Stimulated activated CD8-positive, alpha-beta memory T cell treated with anti-CD3 and anti-CD28 coated beads, Interleukin-15, amount 100 ng/mL, for 24 hours (primary cell): ENCODE measurements at places on chromosomes 1 and 21.

- no peak for DNase-seq
Observed at GRCh38 chr1:204340081-204340889, 19.4 kb downstream of the PLEKHA6 start.

GRCh38 chr1:158810311-158810710, 20.8 kb upstream of the MNDA start:
- no peak for DNase-seq

DNA sequence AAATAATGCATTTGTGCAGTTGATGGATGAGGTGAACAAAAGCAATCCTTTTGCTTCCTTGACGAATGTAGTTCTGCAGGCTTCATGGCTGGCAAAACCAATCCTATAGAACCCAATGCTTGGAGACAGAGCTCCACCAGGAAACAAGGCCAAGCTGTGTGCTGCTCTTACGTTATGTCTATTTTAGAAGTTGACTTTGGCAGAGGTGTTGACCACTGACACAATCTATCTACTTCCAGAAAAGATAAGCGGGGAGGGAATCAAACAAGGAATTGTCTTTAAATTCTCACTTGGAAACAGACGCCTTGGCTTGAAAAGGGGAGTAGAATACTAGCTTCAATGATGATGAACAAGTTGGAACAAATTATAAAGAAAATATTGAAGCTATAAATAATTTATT, 211.2 kb downstream of the SETD4 start:
- DNase-seq = no peak

GRCh38 chr1:228669242-228669585, 66.1 kb upstream of the RHOU start:
- no peak for DNase-seq

DNA sequence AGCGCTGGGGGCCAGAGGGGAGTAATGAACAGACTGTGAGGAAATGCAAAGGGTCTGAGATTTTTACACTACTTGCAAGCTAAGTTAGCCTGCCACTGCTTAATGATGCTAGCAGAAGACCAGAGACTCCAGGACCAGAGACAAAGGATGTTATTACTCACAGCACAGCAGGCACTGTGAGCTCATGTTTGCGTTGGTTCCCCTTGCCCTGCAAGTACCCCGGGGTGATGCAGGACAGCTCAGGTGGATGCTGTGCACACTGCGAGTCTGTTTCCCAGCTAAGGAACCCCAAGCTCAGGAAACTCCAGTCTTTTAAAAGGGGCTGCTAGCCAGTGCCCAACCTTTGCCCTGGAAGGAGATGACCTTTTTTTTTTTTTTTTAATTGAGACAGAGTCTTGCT, 1.2 kb downstream of the FHAD1 start:
- DNase-seq = no peak

GRCh38 chr1:109319114-109319513, 12.3 kb upstream of the MYBPHL start:
- DNase-seq = no peak

GRCh38 chr1:171583591-171584201, 38.3 kb upstream of the MYOCOS start:
- no peak for DNase-seq

- DNase-seq = no peak
Observed at GRCh38 chr1:200659269-200659668, 10.4 kb downstream of the DDX59 start.

DNA sequence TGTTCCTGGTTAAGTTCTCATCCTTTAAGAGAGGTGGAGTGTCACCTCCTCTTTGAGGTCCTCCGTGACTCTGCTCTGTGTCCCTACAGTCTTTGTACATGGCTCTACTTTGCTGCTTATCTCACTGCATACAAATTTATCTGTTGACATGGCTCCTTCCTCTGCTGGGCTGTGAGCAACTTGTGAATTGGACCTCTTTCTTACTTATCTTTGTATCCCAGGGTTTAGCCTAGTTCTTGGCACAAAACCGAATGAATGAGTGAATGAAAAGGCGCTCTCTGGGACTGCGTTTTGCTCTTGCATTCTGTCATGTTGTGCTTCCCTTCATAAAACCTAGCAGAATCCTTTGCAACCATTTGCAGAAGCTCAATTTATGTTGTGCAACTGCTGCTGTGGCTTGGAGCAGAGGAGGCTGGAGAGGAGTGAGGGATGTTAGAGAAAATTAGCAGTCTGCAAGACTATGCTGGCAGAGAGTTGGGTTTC, 12.4 kb downstream of the SLC26A9 start:
- DNase-seq = no peak

DNA sequence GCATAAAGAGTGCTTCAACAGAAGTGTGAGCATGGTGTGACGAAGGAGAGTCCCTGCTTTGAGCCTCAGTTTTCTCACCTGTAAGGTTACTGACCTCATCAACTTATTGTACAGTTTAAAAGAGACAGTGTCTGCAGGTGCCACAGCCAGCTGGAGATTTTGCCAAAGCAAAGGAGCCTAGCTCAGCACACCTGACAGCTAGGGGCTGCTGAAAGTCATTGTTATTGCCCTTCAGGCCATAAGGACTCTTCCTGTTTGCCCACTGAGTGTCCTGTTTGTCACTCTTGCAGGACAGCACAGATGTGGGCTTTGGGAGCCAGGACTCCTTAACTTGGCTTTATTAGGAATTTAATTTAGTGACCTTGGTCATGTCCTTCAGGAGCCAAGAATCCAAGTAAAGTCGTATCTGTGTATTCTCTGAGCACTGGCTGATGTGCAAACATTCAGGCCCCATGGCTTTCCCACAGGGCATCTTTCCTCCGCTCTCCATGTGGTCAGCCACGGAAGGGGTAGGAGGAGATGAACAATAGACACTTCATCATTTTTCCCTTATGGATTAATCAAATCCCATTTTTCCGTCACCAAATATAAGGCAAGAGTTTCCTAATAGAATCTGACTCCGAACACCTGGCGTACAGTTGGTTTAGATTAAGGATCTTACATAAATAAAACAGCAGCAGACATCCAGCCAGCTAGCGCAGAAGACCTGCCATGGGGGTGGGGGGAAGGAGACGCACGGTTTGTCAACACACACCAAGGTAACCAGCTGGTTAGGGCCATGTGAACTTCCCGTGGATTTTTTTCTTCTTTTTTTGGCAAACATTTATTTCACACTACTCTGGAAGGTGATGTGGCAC, 43.1 kb upstream of the KANK4 start:
- DNase-seq = no peak

- DNase-seq = no peak
Observed at GRCh38 chr1:200892546-200892945, 2.2 kb upstream of the INAVA start.

GRCh38 chr1:229323885-229324553, 18.8 kb downstream of the CCSAP start:
- DNase-seq = no peak

GRCh38 chr1:21397813-21398188, 42.1 kb upstream of the NBPF3 start:
- DNase-seq = no peak

DNA sequence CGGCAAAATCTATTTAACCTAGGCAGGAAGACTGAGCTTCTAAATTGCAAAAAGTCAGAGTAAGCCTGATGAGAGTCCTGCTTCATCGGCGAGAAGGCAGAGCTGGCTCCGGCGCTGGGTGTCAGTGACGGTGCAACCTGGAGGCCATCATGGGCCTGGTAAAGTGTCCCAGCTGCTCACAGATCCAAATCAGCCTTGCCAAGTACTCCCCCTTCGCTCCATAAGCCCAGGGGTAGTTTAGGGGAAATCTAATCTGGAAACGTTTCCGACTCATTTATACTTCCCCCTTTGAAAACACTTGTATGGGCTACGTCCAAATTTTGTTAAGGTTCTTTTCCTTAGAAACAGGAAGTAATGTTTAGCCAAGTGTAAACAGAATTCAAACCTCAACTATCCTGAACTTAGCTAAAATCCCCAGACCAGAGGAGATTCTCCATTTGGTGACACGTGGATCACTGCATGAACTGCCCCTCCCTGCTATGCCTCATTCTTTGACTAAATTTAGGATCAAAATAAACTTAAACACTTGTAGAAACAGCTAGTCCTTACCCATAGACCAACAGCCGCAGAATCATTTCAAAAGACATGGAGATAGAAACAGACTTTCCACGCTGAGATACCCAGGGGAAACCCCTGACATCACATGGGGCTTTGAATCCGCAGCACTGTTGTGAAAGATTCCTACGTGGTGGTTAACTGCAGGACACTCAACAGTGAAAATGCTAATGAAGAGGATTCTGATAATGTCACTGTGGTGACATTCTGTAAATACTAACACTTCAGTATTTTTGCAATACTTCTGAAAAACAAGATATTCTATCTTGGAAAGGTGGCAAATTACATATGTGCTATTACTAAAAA, 172.7 kb downstream of the TGFBR3 start:
- DNase-seq = no peak

DNA sequence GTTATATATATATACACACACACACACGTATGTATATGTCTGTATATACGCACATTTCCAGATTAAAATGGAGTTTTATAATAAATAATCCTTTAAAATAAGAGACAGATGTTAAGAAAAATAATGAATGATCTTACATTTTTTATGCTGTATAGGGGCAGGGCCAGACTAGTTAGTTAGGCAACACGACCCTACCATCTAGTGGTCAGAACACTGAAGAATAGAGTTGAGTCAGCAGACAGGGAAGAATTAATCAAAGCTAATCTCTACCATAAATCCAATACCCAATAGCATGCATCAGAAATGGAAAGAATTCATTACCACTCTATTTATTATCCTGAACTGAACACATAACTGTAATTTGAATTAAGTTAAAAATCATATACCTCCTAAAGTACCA, 156.7 kb downstream of the BRINP3 start:
- no peak for DNase-seq

- DNase-seq = no peak
Observed at GRCh38 chr1:243273506-243273905, 17.7 kb downstream of the SDCCAG8 start.
